ENCODE measurements at places on chromosomes 4 and X. TPM values are rescaled to one million over a fixed set of nuclear protein-coding genes. Genes with fewer than 3 reads are reported as not detected.

DNA sequence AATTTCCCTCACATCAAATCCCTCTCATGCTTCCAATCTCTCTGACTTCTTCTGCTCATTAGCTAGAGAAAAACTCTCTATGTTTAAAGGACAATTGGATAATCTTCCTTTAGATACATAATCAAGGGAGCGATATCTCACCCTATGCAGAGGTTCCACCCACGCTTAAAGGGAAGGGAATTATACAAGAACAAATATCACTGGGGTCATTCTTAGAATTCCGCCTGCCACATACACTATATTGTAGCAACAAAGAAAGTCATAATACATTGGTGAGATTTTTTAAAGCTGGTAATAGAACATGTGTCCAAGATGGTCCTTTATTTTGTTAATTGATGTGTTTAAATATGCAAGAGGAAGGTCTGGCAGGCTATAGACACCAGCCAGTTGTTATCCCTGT lies 31.5 kb downstream of the NKX6-1 start:
- DNase-seq: no peak

- DNase-seq: no peak
Measured at GRCh38 chr4:26765515-26765914, 95.1 kb upstream of the STIM2 start.

DNA sequence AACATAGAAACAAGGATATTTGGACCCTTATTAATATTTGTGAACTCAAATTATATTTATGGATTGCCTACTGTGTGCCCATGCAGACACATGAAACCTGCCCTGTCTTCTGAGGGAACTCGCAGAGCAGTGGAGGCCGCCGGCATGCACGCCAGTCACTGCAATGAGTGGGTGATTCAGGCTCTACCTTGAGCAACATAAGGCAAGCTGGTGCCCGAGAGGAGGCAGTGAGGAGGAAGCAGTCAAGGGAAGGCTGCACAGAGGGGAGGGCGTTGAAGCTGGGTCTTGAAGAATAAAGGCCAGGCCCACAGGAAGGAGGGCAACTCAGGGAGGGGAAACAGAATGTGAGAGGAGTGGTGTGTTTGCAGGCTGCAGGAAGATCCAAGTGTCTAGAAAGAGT lies 52.8 kb downstream of the PPEF2 start:
- DNase-seq: no peak

DNA sequence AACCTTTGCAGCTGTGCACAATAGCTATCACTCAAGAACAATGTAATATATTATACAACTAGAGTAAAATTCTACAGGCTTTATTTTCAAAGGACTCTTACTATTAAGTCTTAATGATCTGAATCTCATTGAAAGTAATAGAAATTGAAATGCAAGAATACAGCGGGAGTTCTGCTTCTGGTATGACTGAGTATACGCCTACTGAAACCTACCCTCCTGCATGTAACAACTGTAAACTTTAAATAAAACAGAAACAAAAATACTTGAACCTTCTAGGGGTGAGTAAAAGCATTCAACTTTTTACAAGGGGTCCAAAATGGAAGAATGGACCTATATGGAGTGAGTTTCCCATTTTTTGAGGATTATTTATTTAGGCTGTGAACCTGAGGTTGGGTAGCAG lies 13.5 kb downstream of the DCHS2 start:
- DNase-seq: no peak

- no peak for DNase-seq
Measured at GRCh38 chr4:140816806-140817510, 60.8 kb upstream of the TBC1D9 start.

GRCh38 chrX:152926923-152927322 lies 29.1 kb downstream of the ZNF185 start:
- no peak for DNase-seq

The FUNDC1 gene
- total RNA-seq: 25.5 TPM

The PF4V1 gene
- total RNA-seq: not detected
